ENCODE measurements at places on chromosomes 7 and 10.

DNA sequence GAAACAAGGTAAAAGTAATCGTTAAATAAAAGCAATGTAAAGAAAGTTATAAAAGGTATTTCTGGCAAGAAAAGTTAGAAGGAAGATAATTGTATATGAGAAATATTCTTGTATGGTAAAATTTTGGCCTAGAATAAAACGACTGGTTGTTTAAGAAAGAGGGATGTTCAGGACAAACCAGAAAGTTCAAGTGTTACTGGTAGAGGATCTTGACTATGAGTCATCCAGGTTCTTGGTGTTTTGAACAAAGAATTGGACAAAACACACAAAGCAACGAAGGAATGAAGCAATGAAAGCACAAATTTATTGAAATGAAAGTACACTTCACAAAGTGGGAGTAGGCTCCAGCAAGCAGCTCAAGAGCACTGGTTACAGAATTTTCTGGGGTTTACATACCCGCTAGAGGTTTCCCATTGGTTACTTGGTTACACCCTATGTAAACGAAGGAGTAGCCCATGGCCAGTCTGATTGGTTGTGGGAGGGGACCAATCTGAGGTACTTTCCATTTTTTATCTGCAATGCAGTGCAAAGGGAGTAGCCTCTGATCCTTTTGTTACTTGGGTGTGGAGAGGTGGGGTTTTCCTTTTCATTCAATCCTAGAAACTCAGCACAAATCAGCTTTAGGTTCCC lies 22.4 kb upstream of the GARS1 start:
- DNase-seq, result no peak

DNA sequence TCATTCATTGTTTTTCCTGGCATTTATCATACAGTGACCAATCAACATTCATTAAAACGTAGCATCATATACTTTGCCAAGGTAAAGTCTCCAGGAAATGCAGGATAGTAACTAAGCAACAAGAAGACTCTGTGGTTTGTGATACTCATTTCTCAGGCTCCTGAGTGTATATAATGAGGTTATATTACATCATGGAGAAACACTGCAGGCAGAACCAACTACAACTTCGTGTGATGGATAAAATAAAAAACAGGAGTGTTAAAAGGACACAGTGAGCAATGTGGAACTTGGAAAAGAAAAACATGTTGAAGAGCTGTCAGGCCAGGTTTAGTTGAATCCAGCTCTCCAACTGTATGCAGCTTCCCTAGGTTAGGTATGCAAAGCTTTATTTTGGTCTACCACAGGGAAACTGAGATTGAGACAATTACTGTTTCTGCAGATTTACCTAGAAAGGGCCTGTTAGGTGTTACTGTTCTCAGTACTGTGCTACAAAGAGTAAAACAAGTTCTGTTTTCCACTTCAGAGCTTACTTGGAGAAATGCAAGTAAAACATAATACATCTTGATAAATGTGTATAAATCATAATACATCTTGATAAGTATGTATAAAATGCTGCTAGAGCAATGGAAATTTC lies 7.8 kb upstream of the CCNY start:
- no peak for DNase-seq

DNA sequence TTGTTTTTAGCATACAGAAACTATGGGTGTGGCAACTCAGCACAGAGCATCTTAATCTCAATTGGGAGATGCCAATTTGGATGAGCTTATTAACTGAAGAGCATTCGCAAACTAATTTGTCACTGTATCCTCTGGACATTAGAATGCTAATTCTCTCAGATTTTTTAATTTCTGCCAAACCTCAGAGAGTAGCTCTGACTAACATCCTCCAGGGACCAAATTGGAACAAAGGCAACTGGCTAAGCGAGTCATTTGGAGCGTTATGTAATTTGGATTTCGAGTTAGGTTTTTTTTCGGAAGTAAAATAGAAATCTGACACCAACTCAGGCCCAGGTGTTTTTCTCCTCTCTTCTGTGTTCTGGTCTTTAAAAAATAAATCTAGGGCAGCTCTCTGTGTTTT lies 201.9 kb downstream of the BMPER start:
- DNase-seq, result no peak

- no peak for DNase-seq
Measured at GRCh38 chr10:121556918-121557573, 41.2 kb downstream of the FGFR2 start.

GRCh38 chr10:60990663-60991062 lies 46.7 kb upstream of the RHOBTB1 start:
- DNase-seq, result no peak

GRCh38 chr10:124671486-124672075 lies 72.6 kb downstream of the FAM53B start:
- DNase-seq, result no peak

DNA sequence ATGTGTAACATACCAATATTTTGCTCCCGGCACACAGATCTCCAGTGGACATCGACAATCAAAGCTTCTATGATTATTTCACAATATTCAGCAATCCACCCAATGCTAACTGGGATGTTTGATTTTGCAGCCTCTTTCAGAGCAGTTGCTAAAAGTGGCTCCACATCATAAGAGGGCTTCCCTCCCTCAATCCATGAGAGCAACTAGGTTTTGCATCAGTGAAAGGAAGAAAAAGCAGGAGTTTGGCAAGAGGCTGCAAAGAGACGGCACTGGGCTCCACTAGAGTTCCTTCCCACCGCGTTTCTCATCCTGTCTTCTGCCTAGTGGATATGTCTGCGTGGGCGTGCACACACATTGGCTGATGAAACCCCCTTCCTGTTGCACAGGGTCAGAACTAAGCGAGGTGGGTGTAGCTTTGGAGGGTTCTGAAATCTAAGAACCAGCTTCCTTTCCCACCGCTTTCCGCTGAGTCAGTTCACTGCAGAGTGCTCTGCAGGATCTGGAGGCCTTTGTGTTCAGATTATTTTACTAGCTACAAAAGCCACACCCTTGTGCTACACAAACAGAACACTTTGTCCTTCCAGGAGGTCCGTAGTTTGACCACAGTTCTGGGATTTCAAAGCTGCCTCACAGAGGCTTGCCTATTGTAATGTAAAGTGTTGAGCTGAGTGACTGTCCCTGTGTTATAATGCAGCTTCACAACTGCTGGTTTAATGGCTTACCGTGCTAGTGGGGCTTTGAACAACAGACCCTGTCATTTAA lies 28.1 kb downstream of the ARL4A start:
- DNase-seq, result no peak

DNA sequence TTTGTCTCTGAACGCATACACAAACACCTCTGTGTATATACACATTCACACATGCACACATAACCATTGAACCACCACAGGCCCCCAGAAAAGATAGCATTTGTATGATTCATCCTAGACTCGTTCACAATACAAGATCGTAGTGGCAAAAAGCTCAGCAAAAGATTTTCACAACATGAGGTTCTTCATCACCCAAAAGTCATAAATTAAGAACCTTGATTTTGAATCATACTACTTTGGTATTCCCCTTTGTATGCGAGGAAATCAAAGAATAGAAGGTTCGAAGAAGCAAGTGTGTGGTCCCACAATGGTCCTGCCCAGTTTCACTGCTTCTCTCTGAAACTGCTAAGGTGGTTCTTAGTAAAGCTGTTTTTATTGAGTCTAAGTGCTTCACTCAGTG lies 200.7 kb downstream of the CELF2 start:
- no peak for DNase-seq

DNA sequence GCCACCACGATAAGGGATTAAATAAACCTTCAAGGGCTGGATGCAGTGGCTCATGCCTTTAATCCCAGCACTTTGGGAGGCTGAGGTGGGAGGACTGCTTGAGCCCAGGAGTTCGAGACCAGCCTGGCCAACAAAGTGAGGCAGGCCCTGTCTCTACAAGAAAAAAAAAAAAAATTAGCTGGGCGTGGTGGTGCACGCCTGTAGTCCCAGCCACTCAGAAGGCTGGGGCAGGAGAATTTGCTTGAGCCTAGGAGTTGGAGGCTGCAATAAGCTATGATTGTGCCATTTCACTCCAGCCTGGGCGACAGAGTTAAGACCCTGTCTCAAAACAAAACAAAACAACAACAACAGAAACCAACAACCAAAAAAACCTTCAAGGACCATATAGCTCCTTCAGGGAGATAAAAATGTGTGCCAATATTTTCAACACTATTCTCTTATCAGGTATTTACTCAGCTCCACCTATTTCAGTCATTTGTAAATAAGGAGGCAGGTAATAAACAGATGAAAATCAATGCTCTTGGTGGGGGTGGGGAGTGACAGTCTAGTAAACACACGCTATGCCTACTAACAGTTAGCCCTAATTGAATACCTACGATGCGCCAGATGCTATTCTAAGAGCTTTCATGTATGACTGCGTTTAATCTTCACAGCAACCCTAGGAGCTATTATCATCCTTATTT lies 13.2 kb downstream of the BAIAP2L1 start:
- no peak for DNase-seq

- no peak for DNase-seq
Measured at GRCh38 chr10:22959292-22959691, 31.4 kb downstream of the ARMC3 start.

GRCh38 chr7:47413526-47414341 lies 168.2 kb downstream of the TNS3 start:
- DNase-seq, result no peak

GRCh38 chr10:118264838-118265470 lies 77.2 kb downstream of the FAM204A start:
- no peak for DNase-seq

DNA sequence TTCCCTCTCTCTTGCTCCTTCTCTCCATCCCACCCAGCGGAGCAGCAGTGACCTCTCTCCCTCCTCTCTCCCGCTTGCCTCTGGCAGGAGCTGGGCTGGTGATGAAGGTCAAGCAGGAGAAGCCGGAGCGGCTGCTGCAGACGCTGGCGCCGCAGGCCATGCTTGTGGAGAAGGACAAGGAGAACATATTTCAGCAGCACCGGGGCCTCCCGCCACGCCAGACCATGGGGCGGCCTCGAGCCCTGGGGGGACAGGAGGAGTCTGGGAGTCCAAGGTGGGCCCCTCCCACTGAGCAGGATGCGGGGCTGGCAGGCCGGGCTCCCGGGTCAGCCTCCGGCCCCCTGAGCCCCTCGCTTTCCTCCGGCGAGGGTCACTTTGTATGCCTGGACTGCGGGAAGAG lies 17.3 kb downstream of the ZNF775 start:
- no peak for DNase-seq

DNA sequence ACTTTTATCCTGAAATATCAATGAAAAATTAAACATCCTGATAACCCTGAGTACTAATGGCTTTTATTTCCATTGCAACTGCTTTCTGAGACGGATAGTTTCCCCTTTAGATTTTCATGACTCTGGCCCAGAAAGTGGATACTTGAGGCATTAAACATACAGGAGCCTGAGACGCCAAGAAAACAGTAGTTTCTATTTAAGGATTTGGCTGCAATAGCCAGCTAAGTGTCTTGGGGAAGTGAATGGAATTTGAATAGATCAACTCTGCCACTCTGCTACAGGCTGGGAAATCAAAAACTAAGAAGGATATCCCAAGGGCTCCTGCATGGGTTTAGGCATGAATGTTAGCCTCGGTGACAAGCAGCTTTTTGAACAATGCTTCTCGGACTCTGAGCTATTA lies 24.7 kb upstream of the GPAM start:
- no peak for DNase-seq

GRCh38 chr10:115762029-115762428 lies 511.0 kb downstream of the GFRA1 start:
- DNase-seq, result no peak

- DNase-seq, result no peak
Measured at GRCh38 chr10:23530079-23530478, 91.2 kb downstream of the OTUD1 start.

DNA sequence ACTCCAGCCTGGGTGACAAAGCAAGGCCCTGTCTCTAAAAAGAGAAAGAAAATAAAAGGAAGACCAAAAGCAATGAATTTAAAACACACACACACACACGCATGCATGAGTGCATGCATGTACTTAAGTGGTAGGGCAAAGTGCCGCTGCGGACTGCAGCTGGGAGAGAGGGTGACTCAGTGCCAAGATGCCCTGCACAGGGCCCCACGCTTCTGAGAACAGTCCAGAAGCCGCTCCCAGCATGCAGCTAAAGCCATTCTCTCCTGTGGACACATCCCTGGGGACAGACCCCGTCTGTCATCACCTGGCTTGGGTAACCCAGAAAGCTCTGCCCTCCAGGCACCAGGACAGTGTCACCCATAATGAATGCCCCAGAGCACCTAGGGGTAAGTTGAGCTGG lies 61.0 kb upstream of the MYL10 start:
- no peak for DNase-seq

DNA sequence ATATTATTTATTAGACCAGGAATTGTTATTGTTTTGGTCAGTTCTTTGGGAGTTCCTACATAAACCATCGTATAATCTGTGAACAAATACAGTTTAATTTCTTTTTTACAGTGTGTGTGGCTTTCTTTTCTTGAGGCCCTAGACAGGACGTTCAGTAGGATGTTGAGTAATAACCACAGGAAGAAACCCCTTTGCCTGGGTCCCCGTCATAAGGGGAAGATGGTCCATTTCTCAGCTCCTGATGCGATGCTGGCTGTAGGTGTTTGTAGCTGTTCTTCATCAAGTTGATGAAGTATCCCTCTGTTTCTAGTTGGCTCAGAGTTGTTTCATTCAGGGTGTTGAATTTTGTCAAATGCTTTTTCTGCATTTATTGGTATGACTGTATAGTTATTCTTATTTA lies 219.7 kb upstream of the ADARB2 start:
- DNase-seq, result no peak

DNA sequence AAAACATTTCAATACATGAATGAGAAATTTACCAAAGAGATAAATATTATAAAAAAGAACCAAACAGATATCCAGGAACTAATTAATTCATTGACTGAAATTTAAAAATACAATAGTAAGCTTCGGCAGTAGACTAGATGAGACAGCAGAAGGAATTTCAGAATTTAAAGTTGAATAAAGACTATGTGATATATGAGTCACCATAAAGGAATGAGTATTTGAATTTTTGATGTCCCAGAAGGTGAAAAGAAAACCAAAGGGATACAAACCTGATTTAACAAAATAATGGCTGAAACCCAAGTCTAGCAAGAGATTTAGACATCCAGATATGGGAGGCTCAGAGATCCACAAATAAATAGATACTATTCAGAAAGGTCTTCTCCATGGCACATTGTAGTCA lies 623.9 kb upstream of the FOXK1 start:
- DNase-seq, result no peak

- no peak for DNase-seq
Measured at GRCh38 chr10:17488848-17489247, 34.5 kb upstream of the ST8SIA6 start.

All from activated CD4-positive, alpha-beta T cell treated with anti-CD3 and anti-CD28 coated beads for 24 hours (primary cell).